ENCODE measurements at places on chromosomes 13 and 19.

- no peak for DNase-seq
Measured at GRCh38 chr13:24888291-24888931, 124.4 kb downstream of the RNF17 start.

DNA sequence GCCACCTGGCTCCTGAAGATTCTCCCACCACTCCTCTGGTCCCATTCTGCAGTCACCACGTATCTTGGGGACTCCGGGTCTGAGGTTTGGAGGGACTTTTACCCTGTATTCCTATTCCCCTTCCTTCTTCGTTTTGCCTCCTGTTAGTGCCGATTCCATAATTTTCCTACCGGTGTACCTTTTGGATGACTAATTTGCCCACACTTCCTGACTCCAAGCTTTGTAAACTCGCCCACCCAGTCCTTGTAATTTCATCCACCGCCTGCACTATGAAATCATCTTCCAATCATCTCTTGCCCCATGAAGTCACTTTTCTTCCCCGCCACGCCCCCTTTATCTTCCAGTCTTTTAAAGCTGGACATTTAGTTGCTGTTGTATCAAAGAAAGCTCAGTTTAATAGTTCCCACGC is 572 bp downstream of the UCHL3 start:
- peak; percentile 48 for DNase-seq

GRCh38 chr13:25906191-25906661 is 145.6 kb downstream of the SHISA2 start:
- no peak for DNase-seq

- no peak for DNase-seq
Measured at GRCh38 chr19:16326401-16327168, 2.0 kb downstream of the KLF2 start.

DNA sequence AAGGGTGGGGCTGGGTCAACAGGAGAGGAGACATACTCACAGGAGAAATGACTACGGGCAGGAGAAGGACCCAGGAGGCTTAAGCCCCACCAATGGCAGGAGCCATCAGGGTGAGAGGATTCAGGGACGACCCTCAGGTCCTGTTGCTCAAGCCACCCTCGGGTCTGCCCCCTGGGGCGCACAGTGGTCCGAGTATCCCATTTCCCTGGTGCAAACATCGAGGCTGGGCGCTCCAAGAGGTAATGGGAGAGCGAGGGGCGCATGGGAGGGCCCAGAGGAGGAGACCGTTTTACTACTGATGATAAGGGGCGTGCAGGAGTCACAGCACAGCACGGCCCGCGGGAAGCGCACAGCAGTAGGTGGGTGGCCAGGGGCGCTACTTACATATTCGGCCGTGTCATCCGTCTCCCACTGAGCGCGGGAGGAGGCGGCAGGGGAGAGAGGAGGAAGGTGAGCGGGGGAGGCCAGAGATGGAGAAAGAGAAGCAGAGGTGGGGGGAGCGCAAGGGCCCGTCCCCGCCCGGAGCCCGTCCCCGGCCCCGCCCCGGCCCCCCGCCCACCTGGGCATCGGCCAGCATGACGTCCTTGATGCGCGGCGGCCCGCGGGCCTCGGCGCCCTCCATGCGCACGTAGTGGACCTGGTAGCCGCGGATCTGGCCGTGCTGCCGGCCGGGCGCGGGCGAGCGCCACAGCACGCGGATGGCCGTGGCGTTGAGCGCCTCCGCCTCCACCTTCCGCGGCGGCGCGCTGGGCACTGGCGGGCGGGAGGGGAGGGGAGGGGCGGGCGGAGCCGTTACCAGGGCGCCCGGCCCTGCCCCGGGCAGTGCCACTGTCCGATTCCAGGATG is 111.5 kb downstream of the PTPRS start:
- DNase-seq, result no peak

GRCh38 chr13:41645331-41645730 is 188.0 kb downstream of the RGCC start:
- DNase-seq, result peak; percentile 85

- no peak for DNase-seq
Measured at GRCh38 chr13:40520916-40521315, 145.5 kb downstream of the FOXO1 start.

DNA sequence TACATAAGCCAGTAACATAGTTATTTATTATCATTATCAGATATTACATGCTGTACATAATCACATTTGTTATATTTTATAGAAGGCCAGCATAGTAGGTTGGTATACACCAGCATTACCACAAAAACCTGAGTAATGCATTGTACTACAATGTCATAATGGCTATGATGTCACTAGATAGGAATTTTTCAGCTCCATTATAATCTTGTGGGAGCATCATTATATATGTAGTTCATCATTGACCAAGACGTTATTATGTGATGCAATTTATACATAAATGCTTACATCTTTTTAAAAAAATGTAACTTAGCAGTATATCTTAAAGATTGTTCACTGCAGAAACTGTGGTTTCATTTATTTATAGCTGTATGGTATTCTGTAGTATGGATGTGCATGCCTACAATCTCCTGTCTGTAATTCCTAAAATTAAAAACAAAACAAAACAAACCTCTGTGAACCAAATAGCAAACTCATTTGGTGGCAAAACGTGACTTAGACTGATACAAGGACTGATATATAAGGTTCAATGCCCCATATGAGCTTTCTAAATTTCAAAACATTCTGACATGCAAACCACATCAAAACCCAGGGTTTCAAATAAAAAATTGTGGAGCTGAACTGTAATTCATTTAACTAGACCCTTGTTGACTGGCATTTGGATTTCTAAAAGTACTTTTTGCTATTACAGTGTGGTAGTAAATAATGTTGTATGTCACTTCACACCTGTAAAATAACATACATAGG is 250.9 kb downstream of the DLEU7 start:
- peak; percentile 30 for DNase-seq

- peak; percentile 66 for DNase-seq
Measured at GRCh38 chr13:40193286-40194223, 472.9 kb downstream of the FOXO1 start.

- DNase-seq, result no peak
Measured at GRCh38 chr13:47837906-47838305, 163.2 kb downstream of the SUCLA2 start.

DNA sequence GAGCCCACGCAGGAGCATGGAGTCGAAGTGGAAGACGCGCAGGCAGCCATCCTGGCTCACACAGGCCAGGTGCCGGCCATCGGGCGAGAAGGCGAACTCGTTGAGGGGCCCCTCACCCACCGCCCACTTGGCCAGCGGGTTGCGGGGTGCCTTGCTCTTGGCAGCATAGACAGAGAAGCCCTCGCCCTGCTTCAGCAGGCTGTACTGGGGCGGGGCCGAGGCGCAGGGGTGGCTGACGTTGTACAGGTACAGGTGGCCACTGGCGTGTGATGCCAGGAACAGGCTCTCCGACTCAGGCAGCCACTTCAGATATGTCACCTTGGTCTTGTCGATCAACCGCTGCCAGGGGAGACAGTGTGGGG is 4.2 kb upstream of the DMPK start:
- DNase-seq, result no peak

GRCh38 chr13:105364191-105364590 is 1171.3 kb downstream of the EFNB2 start:
- DNase-seq, result no peak

DNA sequence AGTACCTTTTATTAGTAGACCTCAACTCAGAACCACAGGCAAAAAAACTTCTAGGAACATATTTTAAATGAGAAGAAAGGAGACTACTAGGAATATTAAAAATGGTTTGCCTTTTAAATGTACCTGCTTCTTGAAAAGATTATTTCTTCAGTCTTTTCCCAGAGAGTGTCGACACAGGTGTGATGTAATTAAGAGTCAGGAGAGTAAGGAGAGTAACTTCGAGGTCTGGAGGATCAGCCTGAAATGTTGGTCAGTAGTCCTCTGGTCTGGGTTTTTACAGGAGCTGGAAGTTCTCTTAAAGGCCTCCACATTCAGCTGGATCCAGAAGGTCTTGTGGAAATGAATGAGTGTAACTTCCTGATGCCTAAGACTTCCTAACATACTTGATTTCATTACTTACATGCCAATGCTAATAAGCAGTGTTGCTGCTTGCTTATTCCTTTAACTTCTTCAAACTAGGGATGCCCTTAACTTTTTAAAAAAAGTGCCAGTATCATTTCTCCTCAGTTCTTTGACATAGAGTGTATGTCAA is at the start of gene KCTD4:
Gene KCTD4, minus strand, starts transcription at position 345 of the 532 bp plus-strand sequence. CDS start 6,478 bp downstream, outside the sequence.
- no peak for DNase-seq
